ENCODE measurements at places on chromosomes 5 and 9.

GRCh38 chr9:94946256-94946655 lies 219.8 kb downstream of the AOPEP start:
- no peak for DNase-seq

DNA sequence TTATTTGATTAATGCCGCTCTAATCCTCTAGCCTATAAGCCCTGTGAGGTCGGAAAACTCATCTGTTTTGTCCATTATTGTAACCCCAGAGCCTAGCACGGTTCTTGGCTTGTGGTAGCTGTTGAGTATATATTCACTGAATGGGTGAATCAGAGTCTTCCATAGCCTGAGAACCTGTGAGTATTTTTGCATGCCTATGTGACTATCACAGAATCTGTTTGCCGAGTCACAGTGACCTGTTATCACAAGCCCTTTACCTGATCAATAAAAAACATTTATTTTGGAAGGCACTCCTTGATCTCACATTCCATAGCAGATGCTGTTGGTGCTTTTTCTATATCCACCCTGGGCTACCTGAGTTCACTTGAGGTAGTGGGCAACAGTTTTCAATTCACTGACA lies 125.0 kb upstream of the STC2 start:
- DNase-seq: no peak

GRCh38 chr9:136930014-136930413 lies 14.5 kb downstream of the FBXW5 start:
- DNase-seq: no peak

DNA sequence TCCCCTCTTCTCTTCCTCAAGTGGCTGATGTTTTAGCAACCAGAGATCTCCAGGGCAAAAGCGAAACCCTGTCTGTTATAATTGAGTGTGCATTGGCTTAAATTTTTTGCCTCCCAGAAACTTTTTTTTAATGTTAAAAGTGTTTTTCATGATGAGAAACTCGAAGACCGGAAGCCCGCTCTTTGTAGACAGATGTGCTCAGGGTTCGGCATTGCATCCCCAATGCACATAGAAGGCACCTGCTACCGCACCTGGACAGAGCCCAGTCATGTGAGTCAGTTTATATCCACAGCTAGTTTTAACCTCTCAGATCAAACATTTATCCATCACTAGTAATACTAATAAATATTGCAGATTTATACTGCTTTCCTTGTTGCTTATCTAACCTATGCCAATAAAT lies 19.5 kb upstream of the NADK2 start:
- no peak for DNase-seq

GRCh38 chr9:94911211-94911610 lies 184.7 kb downstream of the AOPEP start:
- DNase-seq: no peak

- no peak for DNase-seq
Observed at GRCh38 chr9:126869368-126869767, 8.9 kb downstream of the ZBTB34 start.

- DNase-seq: no peak
Observed at GRCh38 chr5:57410374-57411320, 72.0 kb downstream of the ACTBL2 start.

DNA sequence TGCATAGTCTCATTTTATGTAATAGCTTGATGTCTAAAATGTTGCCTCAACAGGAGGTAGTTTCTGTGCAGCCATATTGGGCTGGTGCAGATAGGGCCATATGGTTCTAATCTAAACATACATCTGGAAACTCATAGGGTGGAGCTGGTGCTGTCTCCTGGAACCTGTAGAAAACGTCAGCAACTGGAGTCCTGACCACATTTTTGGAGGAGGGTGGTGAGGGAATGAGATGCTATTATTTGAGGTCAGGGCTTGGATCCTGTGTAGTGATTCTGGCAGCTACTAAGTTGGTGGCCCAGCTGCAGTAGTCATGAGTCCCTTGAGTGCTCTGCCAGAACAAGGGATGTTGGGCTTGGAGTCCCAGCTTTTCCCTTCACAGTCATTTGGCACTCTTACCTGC lies 14.1 kb downstream of the MAN2A1 start:
- DNase-seq: peak; percentile 63

- peak; percentile 68 for DNase-seq
Observed at GRCh38 chr5:137566780-137567179, 67.7 kb upstream of the SPOCK1 start.

DNA sequence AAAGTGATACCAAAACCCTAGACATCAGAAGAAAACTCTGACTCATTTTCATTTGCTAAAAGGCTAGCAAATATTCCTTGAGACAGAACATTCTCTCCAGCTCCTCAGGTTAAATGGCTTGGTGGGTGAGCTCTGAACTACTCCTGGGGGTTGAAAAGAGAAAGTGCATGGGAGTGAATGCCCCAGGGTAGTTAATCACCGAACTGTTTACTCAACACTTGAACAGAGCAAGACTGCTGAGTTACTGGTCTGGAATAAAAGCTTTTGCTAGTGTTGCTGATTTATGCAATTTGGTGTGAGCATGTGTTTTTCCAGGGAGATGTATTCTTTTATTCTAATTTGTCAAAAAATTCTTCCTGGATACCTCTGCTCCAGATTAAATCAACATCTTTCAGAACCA lies 88.3 kb upstream of the PRDM9 start:
- no peak for DNase-seq

GRCh38 chr5:41435276-41435675 lies 75.1 kb downstream of the PLCXD3 start:
- DNase-seq: no peak

DNA sequence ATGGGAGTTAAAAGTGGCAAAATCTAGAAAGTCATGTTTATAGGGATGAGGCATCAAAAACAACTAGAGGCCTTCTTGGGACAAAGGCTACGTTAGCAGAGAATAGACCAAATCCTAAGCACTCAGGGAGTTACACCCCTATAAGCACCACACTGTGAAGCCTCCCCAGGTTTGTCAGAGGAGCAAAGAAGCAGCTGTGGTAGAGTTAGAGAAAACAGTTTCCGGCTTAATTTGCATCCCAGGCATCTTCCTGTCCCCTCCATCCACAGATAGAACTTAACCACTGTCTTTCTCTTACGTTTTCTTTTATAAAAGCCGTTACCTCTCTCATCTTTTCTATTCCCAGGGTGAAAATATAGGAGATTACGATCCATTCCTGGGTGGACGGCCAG lies 188.6 kb upstream of the KLF9 start:
- DNase-seq: no peak

GRCh38 chr5:127042593-127042992 lies 12.2 kb upstream of the MARCHF3 start:
- peak; percentile 28 for DNase-seq

GRCh38 chr5:169567079-169567478 lies 16.5 kb upstream of the SPDL1 start:
- peak; percentile 25 for DNase-seq

DNA sequence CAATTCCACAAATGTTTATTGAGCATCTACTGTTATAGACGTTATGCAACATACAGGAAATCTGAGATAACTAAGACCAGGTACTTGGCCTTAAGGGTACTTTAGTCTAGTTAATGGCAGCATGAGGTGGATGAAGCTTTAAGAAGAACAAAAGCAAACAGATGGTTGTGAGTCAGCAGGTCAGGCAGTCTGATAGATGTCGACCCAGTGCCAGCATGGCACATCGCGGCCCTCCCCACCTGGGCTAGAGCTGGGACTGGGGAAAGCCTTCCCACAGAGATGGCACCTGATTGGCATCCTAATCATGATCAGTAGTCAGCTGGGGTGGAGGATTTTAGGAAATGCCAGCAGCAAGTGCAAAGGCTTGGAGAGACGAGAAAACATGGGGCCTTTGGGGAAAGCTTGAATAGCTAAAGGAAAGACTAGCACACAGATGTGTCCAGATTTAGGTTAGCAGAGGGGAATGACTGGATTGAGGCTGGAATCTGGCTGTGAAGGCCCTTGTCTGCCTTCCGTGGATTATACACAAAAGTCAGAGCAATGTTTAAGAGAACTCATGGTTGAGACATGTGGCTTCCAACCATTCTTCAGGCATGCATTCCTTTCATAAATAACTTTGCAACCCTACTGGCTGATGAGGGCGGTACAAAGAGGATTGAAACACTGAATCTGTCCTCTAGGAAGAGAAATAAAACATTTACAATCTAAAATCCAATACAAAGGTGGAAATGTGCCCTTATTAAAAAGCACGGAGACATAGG lies 395.4 kb upstream of the WWC1 start:
- DNase-seq: peak; percentile 83

- DNase-seq: peak; percentile 16
Observed at GRCh38 chr9:17031546-17031945, 103.3 kb upstream of the CNTLN start.

- DNase-seq: peak; percentile 36
Observed at GRCh38 chr5:15393146-15393545, 106.8 kb upstream of the FBXL7 start.

DNA sequence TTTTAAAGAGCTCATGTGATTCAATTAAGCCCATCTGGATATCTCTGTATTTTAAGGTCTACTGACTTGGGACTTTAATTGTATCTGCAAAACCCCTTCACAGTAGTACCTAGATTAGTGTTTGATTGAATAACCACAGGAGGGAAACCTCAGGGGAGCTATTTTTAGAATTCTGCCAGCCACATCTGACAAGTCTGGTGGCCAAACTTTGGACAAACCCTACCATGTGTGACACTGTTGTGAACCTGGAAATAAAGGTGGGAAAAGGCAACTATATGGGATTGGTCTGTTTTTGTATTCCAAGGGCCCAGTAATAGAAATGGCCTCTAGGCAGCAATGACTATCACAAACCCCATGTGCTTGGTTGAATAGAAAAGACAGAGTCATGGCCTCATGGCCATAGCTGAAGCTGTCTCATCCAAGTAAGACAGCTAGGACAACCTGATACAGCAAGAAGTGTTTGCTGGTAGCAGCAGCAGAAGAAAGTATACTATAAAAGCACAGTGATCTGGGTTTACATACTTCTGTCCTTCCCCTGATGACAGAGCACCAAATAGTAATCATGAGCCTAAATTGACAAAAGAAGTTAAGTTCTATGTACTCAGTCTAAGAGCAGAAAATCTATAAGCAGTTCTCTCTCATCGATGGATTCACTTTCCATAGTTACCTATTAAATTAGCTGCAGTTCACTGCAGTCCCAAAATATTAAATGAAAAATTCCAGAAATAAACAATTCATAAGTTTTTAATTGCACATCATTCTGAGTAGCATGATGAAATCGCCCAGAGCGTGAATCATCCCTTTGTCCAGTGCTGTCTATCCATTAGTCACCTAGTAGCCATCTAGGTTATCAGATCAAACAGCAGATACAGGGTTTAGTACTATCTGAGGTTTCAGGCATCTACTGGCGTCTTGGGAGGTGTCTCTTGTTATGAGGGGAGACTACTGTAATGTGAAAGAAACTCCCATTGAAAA lies 189.8 kb downstream of the ARHGAP26 start:
- DNase-seq: peak; percentile 66

DNA sequence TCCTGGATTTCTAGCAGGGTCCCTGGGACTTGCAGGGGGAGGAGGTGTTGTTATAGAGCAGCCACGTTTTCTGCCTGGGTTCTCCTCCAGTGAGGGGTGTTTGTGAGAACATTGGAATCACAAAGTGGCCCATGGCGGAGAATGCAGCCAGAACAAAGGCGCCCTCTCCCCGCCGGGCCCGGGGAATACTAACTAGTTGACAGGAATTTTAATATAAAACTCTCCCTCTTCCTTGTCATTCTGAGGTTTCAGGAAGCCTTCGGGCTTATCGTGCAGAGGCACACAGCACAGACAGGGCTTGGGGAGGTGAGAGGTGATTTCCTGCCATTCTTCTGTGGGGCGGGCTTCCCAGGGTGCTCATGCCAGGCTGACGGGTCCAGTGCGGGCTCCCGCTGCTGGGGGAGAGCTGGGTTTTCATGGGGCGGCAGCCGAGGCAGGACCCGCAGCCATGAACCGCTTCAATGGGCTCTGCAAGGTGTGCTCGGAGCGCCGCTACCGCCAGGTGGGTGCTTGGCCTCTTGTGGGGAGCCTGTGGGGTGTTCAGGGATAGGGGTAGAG lies 37.7 kb downstream of the RGS3 start:
- DNase-seq: no peak

All from AG10803 (cell line).